ENCODE measurements at places on chromosomes 6 and 20.

GRCh38 chr6:17178326-17178725 is 76.5 kb downstream of the STMND1 start:
- DNase-seq = no peak

DNA sequence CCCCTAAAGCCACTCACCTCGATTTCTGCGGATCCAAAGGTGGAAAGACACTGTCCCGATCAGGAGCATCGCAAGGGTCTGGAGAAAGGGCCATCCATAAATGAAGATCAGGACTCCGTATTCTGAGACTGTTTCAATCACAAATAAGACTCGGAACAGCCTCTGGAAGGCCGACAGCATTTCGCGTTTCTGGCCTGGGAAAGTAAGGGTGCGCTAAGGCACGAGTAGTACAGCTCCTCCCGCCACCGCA is 44.6 kb downstream of the DPPA5 start:
- no peak for DNase-seq

DNA sequence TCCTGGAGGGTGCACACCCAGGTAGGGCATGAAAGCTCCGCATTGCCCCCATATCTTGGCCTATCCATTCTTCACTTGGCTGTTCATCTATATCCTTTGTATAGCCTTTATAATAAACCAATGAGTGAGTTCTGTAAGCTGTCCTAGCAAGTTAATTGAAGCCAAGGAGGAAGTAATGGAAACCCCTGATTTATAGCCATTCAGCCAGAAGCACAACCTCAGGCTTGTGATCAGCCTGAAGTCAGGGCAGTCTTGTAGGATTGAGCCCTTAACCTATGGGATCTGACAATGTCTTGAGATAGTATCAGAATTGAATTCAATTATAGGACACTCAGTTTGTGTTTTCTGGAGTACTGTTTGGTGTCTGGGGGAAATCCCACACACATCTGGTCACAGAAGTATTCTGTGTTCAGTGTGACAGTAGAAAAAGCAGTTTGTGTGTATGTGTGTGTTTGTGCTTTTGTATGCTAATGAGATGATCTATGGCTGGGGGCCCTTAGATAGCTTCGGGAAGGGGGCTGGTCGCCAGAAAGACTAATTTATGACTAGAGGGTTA is 5.7 kb downstream of the NT5E start:
- DNase-seq = no peak

GRCh38 chr20:52379723-52380336 is 188.3 kb upstream of the ZFP64 start:
- DNase-seq = no peak

DNA sequence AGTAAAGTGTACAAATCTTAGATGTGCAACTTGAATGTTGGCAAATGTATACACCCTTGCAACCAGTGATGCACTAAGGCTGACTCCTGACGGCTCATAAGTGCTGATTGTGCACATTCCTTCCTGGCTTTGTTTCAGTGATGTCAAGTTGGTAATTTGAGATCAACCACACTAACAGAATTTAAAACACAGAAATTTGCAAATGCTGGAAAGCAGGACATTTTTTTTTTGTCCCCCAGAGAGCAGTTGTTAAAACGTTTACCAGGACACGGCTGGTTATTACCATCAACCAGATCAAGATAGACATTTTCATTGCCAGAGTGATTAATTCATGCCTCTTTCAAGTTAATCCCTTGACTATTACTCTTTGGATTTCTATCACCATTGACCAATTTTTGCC is 735.6 kb downstream of the RFPL4B start:
- DNase-seq = peak; percentile 83

DNA sequence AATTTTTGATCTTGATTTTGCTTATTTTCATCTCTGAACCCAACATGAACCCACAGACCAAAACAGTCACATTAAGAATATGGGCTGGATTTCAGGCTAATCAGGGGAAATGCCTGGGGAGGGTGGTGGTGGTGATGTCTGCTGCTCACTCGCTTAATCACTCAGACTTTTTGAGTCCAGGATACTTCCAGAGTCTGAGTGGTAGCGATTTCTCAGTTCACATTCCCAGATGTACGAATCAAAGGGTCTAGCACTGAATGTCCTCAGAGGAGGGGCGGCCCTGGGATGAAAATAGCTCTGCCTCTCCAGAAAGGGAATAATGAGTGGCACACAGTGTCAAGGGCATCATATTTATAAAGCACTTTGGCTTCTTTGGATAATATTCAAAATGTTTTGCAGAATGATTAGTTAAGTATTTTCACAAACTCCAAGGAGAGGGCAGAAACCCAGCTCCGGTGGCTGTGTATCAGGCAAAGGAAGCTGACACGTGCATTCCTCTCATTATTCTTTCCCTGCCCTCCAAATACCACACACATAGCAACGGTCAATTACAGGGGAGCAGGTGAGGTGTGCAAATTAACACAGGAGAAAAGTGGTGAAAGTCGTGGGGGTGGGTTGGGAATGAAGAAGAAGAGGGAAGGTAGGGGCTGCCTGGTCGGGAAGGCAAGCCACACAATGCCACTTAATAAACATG is 345.2 kb upstream of the RSPO3 start:
- DNase-seq = peak; percentile 70

DNA sequence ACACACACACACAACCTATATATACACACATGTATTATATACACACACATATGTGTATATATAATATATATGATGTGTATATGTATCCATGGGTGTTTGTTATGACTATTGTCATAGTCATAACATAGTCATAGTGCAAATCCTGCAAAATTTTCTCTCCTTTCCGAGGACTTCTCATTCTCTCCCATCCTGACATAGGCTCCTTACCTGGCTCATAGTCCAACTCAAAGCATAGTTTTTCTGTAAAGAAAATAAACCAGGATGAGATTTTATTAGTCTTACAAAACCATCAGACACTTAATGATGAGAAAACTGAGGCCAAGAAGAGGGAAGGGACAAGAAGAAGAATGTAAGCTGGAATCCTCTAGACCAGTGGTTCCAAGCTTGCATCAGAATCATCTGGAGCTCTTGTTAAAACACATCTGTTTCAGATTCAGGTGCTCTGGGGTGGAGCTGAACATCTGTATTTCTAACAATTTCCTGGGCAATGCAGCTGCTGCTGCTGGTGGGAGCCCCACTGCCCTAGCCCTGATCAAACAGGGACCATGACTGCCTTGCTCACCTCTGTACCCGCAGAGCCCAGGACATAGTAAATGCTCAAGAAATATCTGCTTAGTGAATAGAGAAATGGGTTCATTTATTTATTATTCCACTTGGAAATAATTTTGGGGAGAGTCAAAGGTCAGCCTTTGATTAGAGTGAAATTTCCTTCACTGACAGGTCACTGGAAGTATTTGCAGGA is 5.3 kb downstream of the TRIM10 start:
- DNase-seq = no peak

- DNase-seq = no peak
These were observed 45.4 kb upstream of the QKI start for GRCh38 chr6:163369141-163369540.

DNA sequence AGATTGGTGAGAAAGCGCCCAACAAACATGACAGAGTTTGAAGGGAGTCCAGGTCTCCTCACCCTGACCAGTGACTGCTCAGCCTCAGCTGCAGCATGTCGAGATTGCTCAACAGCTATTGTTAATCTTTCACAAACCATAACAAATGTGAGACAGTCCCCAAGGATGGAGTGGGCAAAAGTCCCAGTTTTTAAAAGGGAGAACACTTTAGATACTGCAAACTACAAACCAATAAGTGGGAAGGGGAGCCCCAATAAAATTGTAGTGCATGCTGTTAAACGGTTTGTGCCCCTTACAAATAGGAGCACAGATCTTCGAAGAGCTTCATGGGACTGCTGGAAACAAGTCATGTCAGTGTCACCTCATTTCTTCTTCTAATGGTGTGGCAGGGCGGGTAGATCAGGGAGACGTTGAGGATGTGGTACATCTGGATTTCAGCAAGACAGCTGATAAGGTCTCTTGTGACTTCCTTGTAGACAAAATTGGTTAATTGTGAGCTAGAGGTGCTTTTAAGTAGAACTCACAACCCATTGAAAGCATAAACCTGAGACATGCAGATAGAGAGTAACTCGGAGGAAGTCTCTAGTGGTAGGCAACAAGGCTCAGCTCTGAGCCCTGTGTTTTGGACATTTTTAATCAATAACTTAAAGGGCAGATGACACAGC is 134.0 kb upstream of the ARMC2 start:
- no peak for DNase-seq

- no peak for DNase-seq
These were observed 68.6 kb downstream of the TRAM2 start for GRCh38 chr6:52508261-52508739.

DNA sequence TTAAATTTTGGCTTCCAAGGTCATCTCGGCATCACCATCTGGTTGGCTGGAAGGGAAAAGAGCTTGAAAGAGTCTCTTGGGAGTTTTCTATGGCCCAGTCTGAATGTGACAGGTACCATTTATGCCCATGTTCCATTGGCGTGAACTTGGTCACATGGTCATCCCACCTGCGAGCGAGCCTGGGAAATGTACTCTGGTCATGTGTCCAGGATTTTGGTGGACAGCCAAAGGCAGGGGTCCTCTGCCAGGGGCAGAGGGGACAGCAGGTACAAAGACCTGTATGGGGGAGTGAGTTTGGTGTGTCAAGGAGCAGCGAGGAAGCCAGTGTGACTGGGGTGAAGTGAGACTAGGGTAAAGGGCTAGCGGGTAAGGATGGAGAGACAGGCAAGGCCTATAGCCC is 112.6 kb downstream of the CDC5L start:
- DNase-seq = no peak

GRCh38 chr20:9031991-9032390 is 36.9 kb upstream of the PLCB4 start:
- DNase-seq = no peak

DNA sequence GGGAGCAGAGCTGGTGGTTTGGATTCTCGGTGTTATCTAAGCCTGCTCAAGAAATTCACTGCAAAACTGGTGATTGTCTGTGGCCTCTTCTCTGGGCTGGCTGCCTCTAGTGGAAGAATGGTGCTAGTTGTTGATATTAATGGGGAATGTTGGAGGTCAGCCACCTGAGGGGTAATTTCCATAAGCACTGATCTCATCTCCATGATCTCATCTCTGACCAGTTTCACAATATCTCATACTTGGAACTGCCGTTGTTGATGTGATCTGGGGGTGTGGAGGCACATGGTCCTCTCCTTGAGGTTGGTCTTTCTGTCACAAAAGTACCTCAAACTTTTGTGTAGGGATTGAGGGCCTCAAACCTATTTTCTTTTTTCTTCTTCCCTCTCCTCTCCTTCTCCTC is 102.6 kb downstream of the CD109 start:
- peak; percentile 23 for DNase-seq

DNA sequence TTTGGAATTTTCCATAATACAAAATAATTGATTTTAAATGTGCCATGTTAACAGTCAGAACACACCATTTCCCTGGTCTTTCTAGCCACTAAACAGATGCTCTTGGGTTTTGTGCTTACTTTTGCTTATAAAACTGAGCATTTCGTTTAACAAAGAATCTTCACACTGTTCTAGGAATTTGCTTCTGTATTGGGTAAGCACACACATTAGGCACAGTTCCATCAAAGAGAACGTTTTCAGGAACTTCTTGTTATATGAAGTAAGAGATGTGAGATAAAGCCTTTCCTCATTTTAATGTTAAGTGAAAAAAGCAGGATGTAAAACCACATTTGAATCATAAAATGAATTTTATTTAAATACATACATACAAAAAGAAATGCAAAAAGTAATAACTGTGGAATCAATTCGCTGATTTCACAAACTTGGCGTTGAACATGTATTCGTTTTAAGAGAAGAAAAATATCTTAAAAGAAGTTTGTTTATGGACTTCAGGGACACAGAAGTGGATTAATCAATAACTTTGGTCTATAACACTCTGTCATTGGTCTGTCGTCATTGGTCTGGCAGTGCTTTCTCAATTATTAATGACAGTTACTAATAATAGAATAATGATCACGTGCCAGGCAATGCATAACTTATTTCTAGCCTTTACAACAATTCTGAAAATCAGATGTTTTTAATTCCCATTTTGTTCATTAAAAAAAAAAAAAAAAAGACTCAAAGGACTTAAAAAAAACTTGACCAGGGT is 199.9 kb upstream of the PRDM1 start:
- no peak for DNase-seq

- DNase-seq = no peak
These were observed 47.8 kb upstream of the TAGAP start for GRCh38 chr6:159092631-159093030.

- DNase-seq = no peak
These were observed 141.4 kb downstream of the HIVEP2 start for GRCh38 chr6:142803495-142804058.

DNA sequence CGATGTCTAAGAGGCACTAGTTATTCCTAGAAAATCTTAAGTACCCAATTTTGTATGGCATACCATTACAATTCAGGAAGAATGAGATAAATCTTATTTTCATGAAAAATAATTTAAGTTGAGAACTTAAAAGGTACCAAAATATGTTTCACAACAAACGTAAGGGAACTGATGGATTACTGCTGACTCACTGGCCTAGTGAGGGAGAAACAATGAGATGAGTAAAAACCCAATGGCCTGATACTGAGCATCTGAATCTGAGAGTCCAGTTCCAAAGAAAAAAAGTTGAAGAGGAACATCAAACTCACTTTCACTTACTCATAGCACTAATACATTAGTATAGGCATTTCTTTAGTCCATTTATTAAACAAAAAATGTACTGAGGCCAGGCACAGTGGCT is 56.0 kb downstream of the MDN1 start:
- no peak for DNase-seq

DNA sequence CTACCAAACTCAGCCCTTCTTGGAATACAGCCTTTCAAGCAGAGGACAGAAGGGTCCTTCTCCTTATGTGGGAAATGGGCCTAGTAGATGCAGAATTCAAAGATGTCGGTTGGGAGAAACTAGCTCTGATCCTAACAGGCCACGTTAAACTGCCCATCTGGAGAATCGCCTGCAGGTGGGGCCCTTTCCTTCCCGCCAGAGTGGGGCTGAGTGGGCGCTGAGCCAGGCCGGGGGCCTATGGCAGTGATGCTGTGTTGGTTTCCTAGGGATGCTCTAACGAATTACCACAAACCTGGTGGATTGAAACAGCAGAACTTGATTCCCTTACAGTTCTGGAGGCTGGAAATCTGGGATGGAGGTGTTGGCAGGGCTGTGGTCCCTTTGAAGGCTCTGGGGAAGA is 9.1 kb downstream of the MAPK13 start:
- no peak for DNase-seq

DNA sequence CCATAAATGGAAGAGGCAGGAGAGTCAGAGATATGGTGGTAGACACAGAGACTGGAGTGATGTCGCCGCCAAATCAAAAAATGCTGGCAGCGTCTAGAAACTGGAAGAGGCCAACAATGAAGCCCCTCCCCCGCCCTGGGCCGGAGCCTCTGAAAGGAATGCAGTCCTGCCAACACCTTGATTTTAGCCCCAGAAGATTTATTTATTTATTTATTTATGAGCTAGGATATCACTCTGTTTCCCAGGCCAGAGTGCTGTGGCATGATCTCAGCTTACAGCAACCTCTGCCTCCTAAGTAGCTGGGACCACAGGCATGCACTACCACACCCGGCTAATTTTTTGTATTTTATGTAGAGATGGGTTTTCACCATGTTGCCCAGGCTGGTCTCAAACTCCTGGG is 82.6 kb upstream of the CCDC167 start:
- DNase-seq = no peak
